MG63 (cell line): ENCODE measurements at places on chromosomes 3 and 15. TPM values are rescaled to one million over a fixed set of nuclear protein-coding genes. Genes with fewer than 3 reads are reported as not detected.

The PCLAF gene
- total RNA-seq, result 201 and 243 TPM in 2 replicates

The NR2E3 gene
- 0.43 TPM in 1 of 2 replicates, not detected in the other for total RNA-seq

DNA sequence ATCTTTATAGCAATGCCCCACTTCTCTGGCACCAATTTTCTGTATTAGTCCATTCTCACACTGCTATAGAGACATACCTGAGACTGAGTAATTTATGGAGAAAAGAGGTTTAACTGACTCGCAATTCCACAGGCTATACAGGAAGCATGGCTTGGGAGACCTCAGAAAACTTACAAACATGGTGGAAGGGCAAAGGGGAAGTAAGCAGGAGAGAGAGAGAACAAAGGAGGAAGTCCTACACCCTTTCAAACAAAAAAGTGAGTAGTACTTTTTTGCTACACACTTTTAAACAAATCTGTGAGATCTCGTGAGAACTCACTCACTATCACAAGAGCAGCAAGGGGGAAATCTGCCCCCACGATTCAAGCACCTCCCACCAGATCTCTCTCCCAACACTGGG lies 67.8 kb upstream of the ZBED2 start:
- DNase-seq, result no peak

GRCh38 chr3:46422617-46423016 lies 15.6 kb downstream of the CCRL2 start:
- peak; percentile 88 for DNase-seq

- no peak for DNase-seq
These were observed 2.4 kb upstream of the CYP1A1 start for GRCh38 chr15:74727727-74728126.

The SLC24A5 gene
- not detected in 2 replicates for total RNA-seq

DNA sequence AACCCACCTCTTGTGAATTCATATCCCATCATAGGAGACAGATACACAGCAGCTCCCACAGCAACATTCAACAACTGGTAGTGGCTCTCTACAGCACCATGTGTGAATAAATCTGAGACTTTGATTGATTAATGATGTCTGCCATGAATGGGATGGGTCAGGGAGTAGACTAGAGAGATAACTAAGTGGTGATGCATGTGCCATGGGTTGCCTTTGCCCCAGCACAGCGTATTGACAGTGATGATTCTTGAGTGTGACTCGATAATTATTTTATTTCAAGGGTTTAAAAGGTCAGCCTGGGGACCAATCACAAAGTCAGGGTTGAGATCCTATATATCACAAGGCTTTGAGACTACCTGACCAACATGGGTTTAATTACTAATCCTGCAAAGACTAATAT lies 295.9 kb downstream of the PTPRG start:
- DNase-seq, result no peak

The PRSS50 gene
- not detected in 2 replicates for total RNA-seq

The PTX3 gene
- total RNA-seq, result 6.5 and 13.2 TPM in 2 replicates

DNA sequence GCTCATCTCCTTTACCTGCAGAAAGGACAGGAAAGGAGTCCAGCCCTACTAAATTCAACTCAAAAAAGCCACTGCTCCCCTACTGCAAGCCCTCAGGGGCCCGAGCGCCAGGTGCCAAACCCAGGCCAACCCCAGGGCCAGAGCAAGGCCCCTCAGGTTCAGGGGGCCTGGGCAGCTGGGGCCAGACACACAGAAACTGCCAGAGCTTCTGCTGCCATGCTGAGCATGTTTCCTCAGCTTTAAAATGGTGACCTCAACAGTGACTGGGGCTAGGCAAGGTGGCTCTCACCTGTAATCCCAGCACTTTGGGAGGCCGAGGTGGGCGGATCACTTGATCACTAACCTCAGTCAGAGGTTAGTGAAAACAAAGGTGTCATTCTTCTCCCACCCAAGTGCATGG lies 38.8 kb downstream of the KLHL25 start:
- no peak for DNase-seq

DNA sequence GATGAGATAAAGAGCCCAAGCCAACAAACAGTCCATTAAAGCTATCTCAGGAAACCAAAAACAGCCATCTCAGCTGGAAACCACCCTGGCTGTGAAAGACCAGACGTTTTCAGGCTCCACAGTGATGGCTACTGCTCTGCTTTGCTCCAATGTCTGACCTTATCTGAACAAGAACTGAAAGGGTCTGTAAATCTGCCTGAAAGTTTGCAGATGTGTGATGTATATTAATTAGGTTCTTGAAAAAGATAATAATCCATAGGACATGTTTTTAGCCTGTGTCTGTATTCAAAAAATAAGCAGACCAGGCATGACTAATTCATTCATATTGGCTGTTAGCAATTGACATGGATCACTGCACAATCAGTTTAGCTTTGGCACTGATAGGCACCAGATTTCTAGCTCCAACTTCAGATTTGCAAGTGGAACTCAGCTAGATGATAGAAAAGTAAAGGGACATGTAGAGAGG lies 611.4 kb upstream of the NAALADL2 start:
- no peak for DNase-seq
